ENCODE measurements at places on chromosomes 2 and 18.
A peak's percentile ranks its signal among the peaks of the same experiment; 100 is the strongest.

GRCh38 chr2:48448274-48449061 is 81.5 kb upstream of the STON1 start:
- DNase-seq: peak; percentile 38

DNA sequence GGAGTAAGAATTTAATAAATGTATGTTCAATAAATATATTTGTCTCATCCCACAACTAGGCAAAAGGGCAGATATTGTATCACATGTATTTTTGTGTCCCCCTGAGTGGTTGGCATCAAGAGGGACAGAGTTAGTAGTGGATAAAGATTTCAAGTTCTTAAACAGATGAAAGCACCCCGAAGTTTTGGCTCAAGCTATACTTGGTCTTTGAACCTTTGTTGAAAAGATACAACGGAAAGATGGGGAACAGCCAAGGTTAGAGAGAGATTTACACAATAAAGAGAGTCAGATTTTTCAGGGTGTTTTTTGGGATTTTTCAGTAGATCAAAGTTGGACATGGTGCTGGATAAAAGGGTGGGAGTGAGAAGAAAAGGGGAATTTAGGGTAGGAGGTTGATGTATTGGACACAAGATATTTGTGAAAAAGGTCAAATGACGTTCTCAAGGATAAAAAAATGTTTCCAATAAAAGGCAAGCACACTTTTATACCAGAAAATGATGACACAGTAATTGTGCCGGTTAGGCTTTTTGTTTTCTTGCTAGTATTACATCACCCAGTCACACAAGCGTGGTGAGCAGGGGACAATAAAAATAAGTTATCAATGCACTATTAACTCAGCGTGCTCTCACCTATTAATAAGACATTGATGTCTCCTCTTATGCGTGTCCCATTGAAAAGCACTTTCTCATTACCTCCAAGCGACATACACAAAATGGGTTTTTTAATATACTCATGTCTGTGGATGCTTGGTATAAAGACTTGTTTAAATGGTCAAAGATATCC is 59.5 kb downstream of the MEP1B start:
- no peak for DNase-seq

DNA sequence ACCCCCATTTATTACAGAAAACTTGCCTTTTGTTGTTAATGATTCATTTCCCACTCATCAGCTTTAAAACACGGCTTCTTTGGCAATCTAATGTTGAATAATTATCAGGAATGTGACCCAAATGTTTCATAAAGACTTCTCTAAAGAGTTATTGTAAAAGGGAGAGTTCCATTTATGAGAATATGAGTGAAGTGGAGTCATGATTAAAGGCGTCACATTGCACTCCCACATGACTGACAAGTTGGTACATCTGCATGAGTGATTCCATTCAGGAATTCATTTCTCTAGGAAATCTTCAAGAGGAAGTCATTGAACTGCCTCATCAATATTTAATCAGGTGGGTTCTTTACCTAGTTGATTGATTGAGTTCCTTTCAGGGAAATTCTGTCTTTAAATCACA is 184.8 kb downstream of the LNPK start:
- DNase-seq: peak; percentile 36

DNA sequence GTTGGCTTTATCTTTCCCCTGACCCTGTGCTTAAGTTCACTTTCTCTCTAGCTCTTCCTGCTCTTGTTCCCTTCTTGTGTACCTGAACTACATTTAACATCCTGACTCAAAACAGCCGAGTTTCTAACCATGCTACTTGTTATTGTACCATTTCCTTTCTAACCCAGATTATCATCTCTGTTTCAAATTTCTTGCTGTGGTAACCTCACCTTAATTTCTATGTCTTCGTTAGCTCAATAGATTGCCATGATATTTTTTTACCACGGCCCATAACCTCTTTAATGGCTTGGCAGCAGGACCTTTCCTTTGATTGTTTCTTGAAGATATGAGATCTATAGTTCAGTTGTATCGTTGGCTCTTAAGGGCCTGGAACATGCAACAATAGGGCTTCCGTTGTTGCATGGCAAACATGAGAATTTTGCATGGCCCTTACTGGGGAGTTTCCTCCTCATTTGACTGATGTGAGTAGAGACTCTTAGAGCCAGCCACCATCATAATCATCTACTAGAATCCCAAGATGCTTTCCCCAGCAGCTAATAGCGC is 11.1 kb downstream of the CFAP36 start:
- no peak for DNase-seq

- no peak for DNase-seq
Measured at GRCh38 chr2:231290321-231291015, 92.0 kb downstream of the ARMC9 start.

- no peak for DNase-seq
Measured at GRCh38 chr2:44441200-44441599, 79.5 kb downstream of the CAMKMT start.

All from HS-5 (cell line).